ENCODE measurements at places on chromosomes 7 and 10.
A peak's percentile ranks its signal among the peaks of the same experiment; 100 is the strongest.

DNA sequence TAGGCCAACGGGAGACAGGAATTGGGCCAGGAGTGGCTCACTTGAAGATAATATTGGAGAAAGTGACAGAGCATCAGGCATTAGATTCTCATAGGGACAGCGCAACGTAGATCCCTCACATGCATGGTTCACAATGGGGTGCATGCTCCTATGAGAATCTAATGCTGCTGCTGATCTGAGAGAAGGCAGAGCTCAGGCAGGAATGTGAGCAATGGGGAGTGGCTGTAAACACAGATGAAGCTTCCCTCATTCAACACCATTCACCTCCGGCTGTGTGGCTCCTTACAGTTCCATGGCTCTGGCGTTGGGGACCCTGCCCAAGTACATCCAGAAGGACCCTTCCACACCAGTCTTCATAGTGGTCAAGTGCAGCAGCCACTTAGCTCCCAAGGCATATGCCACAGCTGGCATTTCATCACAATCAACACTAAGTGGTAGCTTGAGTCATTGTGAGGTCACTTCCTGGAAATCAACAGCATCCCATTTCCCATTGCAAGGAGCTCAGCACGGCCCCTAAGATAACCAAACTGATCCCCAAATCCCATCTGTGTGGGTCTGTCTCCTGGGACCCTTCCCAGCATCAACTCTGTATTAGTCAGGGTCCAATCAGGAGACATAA, 174.5 kb downstream of the TPST1 start:
- no peak for DNase-seq

- no peak for DNase-seq
These were observed 59.9 kb upstream of the SKAP2 start for GRCh38 chr7:26924149-26924767.

- DNase-seq = no peak
These were observed 59.7 kb upstream of the TBX20 start for GRCh38 chr7:35313575-35313974.

GRCh38 chr7:111137296-111138192, 46.6 kb downstream of the LRRN3 start:
- DNase-seq = peak; percentile 11

Data from stimulated activated CD4-positive, alpha-beta T cell treated with anti-CD3 and anti-CD28 coated beads, TNF-alpha, amount 100 ng/mL, for 24 hours (primary cell).